ENCODE measurements at places on chromosomes 11 and 22. TPM values are rescaled to one million over a fixed set of nuclear protein-coding genes. Genes with fewer than 3 reads are reported as not detected.

ZDHHC8 gene
- total RNA-seq: 29.5 TPM

SCUBE2 gene
- total RNA-seq: 7.1 TPM

TESMIN gene
- total RNA-seq: 1.6 TPM

TH gene
- 0.26 TPM for total RNA-seq

RNASEH2C gene
- total RNA-seq: 29.3 TPM

OR2D2 gene
- 0.28 TPM for total RNA-seq

CRYAB gene
- total RNA-seq: 19.3 TPM

NUDT22 gene
- total RNA-seq: 32.6 TPM

TRPC6 gene
- total RNA-seq: 0.20 TPM

THAP7 gene
- total RNA-seq: 12.7 TPM

C11orf52 gene
- total RNA-seq: 9.3 TPM

PAMR1 gene
- 4.7 TPM for total RNA-seq

ATL3 gene
- total RNA-seq: 23.5 TPM

PYGM gene
- 0.46 TPM for total RNA-seq

FOSL1 gene
- 1.2 TPM for total RNA-seq

FOLH1 gene
- total RNA-seq: 0.87 TPM

ALKBH3 gene
- total RNA-seq: 13.9 TPM

TRIM22 gene
- total RNA-seq: 12.5 TPM

GRCh38 chr11:72446929-72447769 lies 12.8 kb upstream of the CLPB start:
- DNase-seq: no peak

DNA sequence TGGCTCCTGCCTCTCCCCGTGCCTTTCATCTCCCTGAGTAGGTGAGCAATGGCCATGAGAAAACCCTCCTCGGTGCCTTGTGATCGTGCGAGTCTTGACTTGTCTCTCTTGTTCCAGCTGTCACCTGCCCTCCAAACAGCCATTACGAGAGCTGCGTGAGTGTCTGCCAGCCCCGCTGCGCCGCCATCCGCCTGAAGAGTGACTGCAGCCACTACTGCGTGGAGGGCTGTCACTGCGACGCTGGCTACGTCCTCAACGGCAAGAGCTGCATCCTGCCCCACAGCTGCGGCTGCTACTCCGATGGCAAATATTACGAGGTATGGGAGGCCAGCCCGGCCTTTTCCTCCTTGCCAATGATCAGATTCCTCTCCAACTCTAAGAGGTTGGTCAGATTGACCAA lies 51.7 kb downstream of the TECTA start:
- DNase-seq: no peak

DNA sequence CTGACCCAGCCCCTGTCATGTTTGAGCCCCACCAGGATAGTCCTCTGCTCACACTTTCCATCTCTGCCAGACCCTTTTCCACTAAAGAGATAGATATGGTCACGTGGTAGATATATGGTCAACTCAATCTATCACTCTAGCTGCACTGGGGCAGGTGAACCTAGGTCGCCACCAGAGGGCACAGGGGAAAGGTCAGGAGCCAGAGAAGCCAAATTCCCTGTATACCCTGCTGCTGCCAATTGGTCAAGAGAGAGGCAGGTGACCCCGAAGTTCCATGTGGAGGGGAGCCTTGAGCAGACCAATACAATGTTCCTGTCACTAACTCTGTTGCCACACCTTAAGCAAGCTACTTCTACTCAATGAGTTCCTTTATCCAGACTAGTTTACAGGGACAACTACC lies 101.1 kb upstream of the GALNT18 start:
- DNase-seq: no peak

DNA sequence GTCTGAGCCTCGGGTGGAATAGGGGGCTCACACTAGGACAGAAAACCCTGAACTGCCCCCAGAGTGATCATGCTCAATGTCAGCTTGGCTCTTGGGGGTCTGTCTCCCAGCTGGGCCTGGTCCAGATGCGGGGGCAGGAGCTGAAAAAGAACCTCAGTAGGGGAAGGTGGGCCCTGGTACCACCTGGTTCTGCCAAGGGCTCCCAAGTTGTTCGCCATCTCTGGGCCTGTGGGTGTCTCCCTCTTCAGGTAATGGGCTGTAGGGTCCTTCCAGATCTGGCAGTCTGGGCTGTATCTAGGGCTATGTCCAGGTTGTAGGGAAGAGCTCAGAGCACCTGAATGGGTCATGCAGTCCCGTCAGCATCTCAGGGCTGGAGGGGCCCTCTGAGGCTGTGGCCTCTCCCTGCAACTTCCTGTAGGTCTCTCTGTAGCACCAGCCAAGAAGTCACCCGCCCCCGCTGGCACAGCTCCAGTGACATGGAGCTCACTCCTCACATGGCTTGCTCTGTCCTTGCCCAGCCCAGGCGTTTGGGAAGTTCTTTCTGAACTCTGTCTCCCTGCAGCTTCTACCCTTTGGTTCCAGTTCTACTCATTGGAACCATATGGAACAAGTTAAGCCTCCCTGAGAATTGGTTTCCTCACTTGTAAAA lies 33.0 kb upstream of the SOX10 start:
- no peak for DNase-seq

- DNase-seq: no peak
Observed at GRCh38 chr22:42368379-42369249, 63.6 kb downstream of the NFAM1 start.

GRCh38 chr11:64503186-64503753 lies 87.8 kb upstream of the SLC22A12 start:
- no peak for DNase-seq

DNA sequence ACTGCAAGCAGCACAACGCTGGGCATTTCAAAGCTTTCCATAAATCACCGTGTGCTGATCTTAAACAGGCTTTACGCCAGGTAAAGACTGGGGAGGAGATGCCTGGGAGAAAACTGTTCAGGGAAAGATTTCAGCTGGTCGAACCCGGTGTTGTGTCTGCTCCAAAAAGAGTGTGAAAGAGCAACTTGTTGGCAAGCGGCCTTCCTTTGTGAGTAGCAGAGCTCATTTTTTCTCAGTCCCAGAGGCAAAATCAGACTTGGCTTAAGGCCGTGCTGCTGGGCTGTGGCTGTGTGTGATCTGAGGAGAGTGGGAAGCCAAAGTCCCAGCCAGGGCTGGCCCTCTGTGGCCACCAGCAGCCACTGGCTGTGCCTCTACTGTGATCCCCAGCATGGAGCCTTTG lies 75.7 kb upstream of the E2F8 start:
- no peak for DNase-seq

- no peak for DNase-seq
Observed at GRCh38 chr11:27313157-27313821, 49.7 kb downstream of the CCDC34 start.

DNA sequence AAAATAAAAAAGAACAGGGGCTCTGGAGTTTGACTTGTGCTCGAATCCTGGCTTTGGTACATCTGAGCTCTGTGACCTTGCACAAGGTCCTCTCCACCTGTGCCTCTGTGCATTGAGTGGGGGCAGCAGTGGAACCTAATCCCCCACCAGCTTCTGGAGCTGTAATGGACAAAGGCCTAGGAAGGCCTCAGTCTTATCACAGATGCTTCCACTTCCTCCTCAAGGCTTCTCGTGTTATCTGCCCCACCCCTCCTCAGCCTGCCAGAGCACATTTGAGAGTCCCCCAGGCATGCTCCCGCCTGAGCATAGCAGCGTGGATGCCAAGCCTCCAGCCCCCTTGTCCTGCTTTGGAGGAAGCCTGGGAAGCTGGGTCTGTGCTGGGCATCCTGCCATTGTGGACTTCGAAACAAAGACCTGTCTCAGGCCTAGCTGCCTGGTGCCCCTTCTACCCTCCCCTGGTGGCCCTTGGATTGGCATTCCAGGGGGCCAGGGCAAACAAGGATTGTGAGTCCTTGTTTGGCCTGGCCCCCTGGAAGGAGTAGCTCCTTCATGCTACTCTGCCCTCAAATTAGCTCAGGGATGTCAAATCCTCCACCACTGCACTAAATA lies 15.0 kb downstream of the SLC35E4 start:
- DNase-seq: no peak

- DNase-seq: no peak
Observed at GRCh38 chr11:85281550-85281949, 345.6 kb downstream of the DLG2 start.

GRCh38 chr11:83477772-83478171 lies 191.6 kb upstream of the CCDC90B start:
- DNase-seq: no peak

DNA sequence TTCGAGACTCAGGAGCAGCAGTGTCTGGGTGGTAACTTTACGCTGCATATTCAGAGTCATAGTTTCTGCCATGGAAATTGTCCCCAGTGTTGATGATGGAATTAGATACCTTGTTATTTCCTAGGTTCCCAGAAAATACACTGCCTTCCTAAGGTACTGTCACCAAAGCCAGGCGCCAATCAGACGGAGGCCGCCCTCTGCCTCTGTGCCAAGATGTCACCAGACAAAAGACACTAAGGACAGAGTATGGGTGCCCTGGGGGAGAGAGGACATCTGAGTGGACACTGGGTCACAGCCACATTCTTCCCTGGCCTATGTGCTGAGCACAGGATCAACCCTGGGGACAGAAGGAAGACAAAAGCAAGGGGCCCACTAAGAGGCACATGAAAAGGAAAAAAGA lies 11.2 kb downstream of the PLA2G6 start:
- DNase-seq: peak; percentile 22

DNA sequence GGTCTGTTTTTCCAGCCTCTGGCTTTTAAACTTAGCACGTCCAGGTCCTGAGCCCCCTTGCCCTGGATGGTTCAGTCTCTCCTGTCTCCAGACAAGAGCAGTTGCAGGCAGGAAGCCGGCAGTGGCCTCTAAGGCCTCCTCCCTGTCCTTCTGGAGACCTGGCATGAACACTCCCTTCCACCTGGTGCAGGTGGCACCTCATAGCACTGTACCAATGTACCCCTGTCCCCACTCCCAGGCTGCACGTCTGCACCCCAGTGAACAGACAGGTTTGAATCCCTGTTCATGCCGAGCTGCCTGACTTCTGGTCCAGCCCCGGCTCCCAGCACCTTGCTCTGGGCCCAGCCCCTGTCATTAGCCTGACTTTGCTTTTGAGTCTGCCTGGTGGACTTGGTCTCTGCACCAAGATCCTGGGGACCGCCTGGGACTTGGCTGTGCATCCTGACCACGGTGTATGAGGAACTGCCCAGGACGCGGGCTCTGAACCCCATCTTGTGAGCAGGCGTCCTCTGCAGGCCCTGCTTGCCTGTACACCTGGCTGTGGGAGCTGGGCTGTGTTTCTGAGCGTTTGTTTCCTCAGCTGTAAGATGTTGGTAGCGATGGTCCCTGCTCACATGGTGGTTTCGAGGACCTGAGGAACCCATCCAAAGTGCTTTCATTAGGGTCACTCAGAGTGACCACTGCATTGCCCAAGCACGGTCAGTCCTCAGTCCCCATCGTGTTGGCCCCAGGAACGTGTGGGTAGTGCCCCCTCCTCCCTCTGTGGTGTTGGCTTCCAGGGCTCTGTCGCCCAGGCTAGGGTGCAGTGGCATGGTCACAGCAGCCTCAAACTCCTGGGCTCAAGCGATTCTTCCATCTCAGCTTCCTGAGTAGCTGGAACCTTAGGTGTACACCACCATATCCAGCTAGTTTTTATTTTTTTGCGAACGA lies 75.0 kb upstream of the SHANK2 start:
- DNase-seq: no peak

DNA sequence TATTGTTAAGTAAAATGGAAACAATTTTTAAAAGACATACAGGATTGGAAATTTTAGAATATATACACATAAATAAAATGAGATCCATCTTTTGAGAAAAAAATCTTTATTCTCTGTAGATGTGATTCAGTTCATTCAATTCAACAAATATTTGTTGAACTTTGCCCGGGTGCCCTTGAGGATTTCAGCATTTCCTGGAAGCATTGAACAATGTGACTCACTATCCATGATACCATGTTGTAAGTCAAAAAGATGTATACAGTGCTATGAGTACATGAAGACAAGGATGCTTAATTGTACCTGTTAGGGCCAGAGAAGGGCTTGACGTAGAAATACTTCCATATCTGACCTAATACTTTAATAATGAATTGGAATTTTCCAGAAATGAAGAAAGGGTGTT lies 353.7 kb downstream of the METTL15 start:
- DNase-seq: no peak

GRCh38 chr22:48972979-48973693 lies 854.5 kb downstream of the BRD1 start:
- DNase-seq: no peak

DNA sequence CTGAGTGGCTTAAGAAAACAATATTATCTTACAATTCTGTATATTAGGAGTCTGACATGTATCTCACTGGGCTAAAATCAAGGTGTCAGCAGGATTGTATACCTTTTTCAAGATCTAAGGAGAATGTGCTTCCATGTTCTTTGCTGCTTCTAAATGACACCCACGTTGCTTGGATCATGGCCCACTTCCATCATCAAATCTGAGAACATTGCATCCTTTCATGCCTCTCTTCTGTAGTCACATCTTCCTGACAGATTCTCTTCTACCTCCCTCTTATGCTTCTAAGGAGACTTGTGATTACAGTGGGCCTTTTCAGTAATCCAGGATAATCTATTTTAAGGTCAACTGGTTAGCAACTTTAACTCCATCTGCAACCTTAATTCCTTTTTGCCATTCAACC lies 499.4 kb downstream of the FAM181B start:
- DNase-seq: no peak

GRCh38 chr22:19663286-19663815 lies 51.0 kb upstream of the SEPTIN5 start:
- DNase-seq: peak; percentile 75

GRCh38 chr22:44942979-44943700 lies 66.7 kb downstream of the PHF21B start:
- DNase-seq: no peak

DNA sequence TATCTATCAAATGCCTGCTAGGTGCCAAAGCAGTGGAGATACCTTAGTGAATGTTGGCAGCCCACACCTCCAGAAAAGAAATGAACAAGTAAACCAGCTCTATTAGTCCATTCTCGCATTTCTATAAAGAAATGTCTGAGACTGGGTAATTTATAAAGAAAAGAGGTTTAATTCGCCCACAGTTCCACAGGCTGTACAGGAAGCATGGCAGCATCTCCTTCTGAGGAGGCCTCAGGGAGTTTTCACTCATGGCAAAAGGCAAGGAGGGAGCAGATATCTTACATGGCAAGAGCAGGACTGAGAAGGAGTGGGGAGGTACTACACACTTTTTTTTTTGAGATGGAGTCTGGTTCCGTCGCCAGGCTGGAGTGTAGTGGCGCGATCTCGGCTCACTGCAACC lies 18.7 kb upstream of the ZC3H12C start:
- no peak for DNase-seq

- DNase-seq: no peak
Observed at GRCh38 chr22:19419464-19420178, 11.9 kb downstream of the HIRA start.

DNA sequence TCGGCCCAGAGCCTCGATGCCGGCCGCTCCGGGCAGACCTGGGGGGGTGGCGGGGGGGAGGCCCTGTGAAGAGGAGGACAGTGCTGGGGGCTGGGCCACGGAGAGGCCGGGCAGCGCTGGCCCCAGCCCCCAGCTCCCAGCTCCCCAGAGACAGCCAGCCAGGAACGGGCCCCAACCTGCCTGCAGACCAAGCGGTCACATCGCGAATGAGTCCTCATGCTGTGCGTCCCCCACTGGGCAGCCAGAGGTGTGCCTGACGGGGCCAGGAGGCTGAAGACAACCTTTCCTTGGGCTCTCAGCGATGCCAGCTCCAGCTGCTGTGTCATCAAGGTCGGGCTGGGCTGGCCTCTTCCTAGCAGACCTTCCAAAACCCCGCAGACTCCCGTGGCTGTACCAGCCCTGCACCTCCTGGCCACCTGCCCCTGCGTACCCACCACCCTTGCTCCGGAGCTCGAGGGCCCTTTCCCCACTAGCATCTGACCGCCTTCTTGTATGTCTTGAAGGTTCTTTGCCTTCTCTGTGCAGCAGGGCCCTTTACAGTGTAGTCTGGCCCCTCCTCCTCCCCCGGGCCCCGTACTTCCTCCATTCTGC lies 88.4 kb downstream of the CDKN1C start:
- peak; percentile 64 for DNase-seq

- no peak for DNase-seq
Observed at GRCh38 chr11:13666708-13667107, 1.8 kb upstream of the FAR1 start.

Data from pancreas (tissue), 10 donors.